ENCODE measurements at places on chromosomes 5 and 9.
A peak's percentile ranks its signal among the peaks of the same experiment; 100 is the strongest.

- no peaks in the 10 kb centered on the region for H3K27me3 ChIP-seq
- no peak overlapping the region for H3K27ac ChIP-seq
- no peaks in the 10 kb centered on the region for H3K36me3 ChIP-seq
- peak; percentile 69 for DNase-seq
- no peak overlapping the region for H3K4me3 ChIP-seq
- no peaks in the 10 kb centered on the region for H3K4me1 ChIP-seq
Measured at GRCh38 chr9:84170521-84171141, 169.9 kb downstream of the SLC28A3 start.

- no peaks in the 10 kb centered on the region for H3K4me1 ChIP-seq
- H3K4me3 ChIP-seq: no peak overlapping the region
- DNase-seq: no peak
- H3K27ac ChIP-seq: no peak overlapping the region
- peaks cover 6% of the 10 kb centered on the region for H3K27me3 ChIP-seq
- H3K36me3 ChIP-seq: no peaks in the 10 kb centered on the region
Measured at GRCh38 chr9:93267091-93267541, 83.2 kb downstream of the WNK2 start.

GRCh38 chr9:133158695-133159094 is 5.0 kb downstream of the GBGT1 start:
- no peaks in the 10 kb centered on the region for H3K27me3 ChIP-seq
- H3K4me1 ChIP-seq: peaks cover 18% of the 10 kb centered on the region
- H3K27ac ChIP-seq: no peak overlapping the region
- peak; percentile 13 for DNase-seq

DNA sequence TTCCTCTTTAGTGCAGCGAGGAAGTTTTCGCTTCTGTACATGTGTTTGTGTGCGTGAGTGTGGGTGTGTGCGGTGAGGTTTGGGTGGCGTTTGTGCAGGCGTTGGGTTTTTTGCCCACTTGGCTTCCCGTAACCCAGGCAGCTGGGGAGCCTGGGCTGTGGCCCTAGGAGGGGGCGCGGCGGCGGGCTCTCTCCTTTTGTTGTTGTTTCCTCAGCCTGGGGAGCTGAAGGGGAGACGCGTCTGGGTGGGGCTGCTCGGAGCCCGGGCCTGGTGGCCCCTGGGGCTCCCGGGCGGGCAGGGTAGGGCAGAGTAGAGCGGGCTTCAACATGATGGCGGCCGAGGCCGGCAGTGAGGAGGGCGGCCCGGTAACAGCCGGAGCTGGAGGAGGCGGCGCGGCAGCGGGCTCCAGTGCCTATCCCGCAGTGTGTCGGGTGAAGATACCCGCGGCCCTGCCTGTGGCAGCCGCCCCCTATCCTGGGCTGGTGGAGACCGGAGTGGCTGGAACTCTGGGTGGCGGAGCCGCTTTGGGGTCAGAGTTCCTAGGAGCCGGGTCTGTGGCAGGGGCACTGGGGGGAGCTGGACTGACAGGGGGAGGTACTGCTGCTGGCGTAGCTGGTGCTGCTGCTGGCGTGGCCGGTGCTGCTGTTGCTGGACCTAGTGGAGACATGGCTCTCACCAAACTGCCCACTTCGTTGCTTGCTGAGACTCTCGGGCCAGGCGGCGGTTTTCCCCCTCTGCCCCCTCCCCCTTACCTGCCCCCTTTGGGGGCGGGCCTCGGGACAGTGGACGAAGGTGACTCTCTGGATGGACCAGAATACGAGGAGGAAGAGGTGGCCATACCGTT is 665 bp downstream of the RASA1 start:
- H3K27me3 ChIP-seq: no peaks in the 10 kb centered on the region
- peak; percentile 82 for DNase-seq
- H3K4me1 ChIP-seq: peaks cover 29% of the 10 kb centered on the region
- H3K4me3 ChIP-seq: peak overlapping the region; percentile 93

DNA sequence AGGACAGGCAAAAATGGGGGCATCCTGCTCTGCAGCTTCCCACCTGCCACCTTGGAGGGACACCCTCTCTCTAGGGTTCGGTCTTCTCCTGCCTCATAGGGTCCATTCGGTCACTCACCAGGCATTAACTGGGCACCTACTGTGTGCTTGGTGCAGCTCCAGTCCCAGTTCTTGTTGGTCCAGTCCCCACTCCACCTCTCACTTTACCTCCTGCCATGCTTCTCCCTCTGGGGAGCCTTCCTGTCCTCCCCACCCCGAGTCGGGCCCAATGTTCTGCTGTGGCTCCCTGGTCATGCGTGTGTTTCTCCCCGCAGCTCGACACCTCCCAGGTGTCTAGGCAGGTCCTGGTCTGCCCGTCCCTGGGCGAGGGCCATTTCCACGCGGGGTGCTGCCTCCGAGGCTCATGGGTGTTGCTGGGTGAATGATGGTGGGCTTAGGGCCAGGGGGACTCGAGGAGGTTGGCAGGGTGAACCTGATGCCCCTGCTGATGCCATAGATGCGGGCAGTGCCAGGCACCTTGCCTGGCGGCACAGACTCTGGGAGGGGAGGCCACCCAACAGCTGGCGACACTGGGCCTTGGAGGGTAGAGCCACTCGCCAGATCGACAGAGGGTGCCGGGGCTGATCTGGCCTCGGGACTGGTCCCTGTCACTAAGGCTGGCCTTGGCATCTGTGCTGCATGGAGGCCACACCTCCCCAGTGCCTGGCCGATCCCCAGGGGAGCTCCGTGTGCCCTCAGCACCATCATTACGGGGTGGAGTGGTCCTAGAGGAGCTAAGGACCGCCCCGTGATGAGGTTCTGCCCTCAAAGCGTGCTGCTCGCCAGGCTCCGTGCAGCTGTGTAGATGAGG is 66.0 kb upstream of the RNU6ATAC start:
- no peak for DNase-seq
- peak overlapping the region; percentile 36 for H3K27ac ChIP-seq

DNA sequence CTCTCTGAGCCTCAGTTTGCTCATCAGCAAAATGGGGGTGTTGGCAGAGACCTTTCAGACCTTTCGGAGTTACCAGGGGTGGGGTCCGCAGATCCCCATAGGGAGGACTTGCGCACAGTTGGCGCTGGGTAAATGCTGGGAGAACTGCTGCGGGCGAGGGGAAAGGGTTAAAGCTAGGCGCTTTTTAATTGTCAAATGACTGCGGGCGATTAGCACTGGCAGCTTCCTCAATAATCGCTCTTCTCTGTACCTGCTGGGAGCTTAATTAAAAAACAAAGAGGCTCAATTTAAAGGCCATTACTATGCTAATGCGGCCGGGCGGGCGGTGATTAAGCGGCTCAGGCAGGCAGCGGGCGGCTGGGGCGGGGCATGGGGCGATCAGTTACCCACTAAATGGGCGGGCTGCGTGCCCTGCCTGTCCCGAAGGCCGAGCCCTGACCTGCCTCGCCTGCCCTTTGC is 63.0 kb downstream of the LMX1B start:
- no peaks in the 10 kb centered on the region for H3K36me3 ChIP-seq
- no peaks in the 10 kb centered on the region for H3K4me1 ChIP-seq
- H3K4me3 ChIP-seq: no peak overlapping the region
- peaks cover 83% of the 10 kb centered on the region for H3K27me3 ChIP-seq
- H3K27ac ChIP-seq: no peak overlapping the region
- no peak for DNase-seq

- peaks cover 2% of the 10 kb centered on the region for H3K36me3 ChIP-seq
- H3K27ac ChIP-seq: no peak overlapping the region
- H3K27me3 ChIP-seq: no peaks in the 10 kb centered on the region
- H3K4me3 ChIP-seq: no peak overlapping the region
Measured at GRCh38 chr5:72846483-72846882, 30.0 kb downstream of the TNPO1 start.

GRCh38 chr5:31236339-31236738 is 42.9 kb downstream of the CDH6 start:
- H3K36me3 ChIP-seq: no peaks in the 10 kb centered on the region
- no peaks in the 10 kb centered on the region for H3K4me1 ChIP-seq
- H3K4me3 ChIP-seq: no peak overlapping the region
- H3K27ac ChIP-seq: no peak overlapping the region

- DNase-seq: no peak
- no peak overlapping the region for H3K27ac ChIP-seq
- no peak overlapping the region for H3K4me3 ChIP-seq
- H3K27me3 ChIP-seq: no peaks in the 10 kb centered on the region
Measured at GRCh38 chr9:83346655-83347420, 191.4 kb downstream of the FRMD3 start.

- no peak overlapping the region for H3K4me3 ChIP-seq
- H3K4me1 ChIP-seq: peaks cover 26% of the 10 kb centered on the region
- no peaks in the 10 kb centered on the region for H3K27me3 ChIP-seq
- no peaks in the 10 kb centered on the region for H3K36me3 ChIP-seq
Measured at GRCh38 chr9:35279946-35280345, 118.1 kb downstream of the UNC13B start.

- no peak for DNase-seq
- H3K27me3 ChIP-seq: no peaks in the 10 kb centered on the region
- no peaks in the 10 kb centered on the region for H3K36me3 ChIP-seq
- no peak overlapping the region for H3K4me3 ChIP-seq
Measured at GRCh38 chr9:100933656-100934055, 94.9 kb upstream of the PLPPR1 start.

- no peak overlapping the region for H3K27ac ChIP-seq
- H3K27me3 ChIP-seq: no peaks in the 10 kb centered on the region
- H3K4me3 ChIP-seq: no peak overlapping the region
Measured at GRCh38 chr5:90037646-90038045, 371.9 kb downstream of the CETN3 start.

DNA sequence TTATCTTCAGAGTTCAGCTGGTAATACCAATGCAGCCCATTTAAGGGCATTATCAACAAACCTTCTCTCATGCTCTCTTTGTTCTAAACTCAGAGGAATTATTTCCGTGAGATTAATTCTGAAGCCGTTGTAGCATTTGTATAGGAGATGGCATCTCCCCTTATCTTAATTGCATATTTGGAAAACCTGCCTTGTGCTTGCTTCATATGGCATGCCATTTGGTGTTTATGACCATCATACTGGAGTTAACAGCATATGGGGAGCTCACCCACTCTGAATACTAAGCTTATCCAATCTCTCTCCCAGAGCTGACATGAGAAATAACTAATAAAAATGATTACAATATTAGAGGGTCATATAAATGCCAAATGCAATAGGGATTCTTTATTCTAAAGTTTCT is 243.2 kb downstream of the BRINP1 start:
- H3K27me3 ChIP-seq: no peaks in the 10 kb centered on the region
- H3K4me1 ChIP-seq: no peaks in the 10 kb centered on the region
- no peak for DNase-seq

GRCh38 chr9:77735494-77735893 is 87.4 kb upstream of the GNA14 start:
- no peak overlapping the region for H3K4me3 ChIP-seq
- H3K27ac ChIP-seq: no peak overlapping the region
- no peaks in the 10 kb centered on the region for H3K27me3 ChIP-seq
- H3K36me3 ChIP-seq: no peaks in the 10 kb centered on the region
- DNase-seq: no peak

- DNase-seq: no peak
- H3K36me3 ChIP-seq: no peaks in the 10 kb centered on the region
- H3K4me3 ChIP-seq: no peak overlapping the region
- peaks cover 9% of the 10 kb centered on the region for H3K27me3 ChIP-seq
- H3K4me1 ChIP-seq: no peaks in the 10 kb centered on the region
Measured at GRCh38 chr9:107836300-107836699, 346.7 kb upstream of the KLF4 start.

DNA sequence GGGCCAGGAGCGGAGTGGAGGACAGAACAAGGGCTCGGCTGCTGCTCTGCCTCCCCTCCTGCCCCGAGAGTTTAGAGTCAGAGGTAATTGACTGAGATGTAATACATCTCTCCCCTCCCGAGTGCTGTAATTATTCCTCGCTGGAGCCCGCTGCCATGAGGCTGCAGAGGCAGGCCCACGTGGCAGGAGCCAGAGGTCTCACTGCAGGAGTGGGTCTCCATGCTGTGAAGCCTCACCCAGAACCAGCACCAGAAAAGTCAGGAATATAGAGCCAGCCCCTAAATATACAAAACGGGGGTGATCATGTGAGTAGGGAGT is 2.5 kb downstream of the FAM163B start:
- no peaks in the 10 kb centered on the region for H3K4me1 ChIP-seq
- no peaks in the 10 kb centered on the region for H3K36me3 ChIP-seq
- H3K4me3 ChIP-seq: no peak overlapping the region
- H3K27me3 ChIP-seq: peaks cover 66% of the 10 kb centered on the region
- H3K27ac ChIP-seq: no peak overlapping the region

GRCh38 chr5:65699338-65699737 is 22.6 kb downstream of the SGTB start:
- peaks cover 20% of the 10 kb centered on the region for H3K36me3 ChIP-seq
- H3K27ac ChIP-seq: no peak overlapping the region
- no peak for DNase-seq
- no peaks in the 10 kb centered on the region for H3K4me1 ChIP-seq

DNA sequence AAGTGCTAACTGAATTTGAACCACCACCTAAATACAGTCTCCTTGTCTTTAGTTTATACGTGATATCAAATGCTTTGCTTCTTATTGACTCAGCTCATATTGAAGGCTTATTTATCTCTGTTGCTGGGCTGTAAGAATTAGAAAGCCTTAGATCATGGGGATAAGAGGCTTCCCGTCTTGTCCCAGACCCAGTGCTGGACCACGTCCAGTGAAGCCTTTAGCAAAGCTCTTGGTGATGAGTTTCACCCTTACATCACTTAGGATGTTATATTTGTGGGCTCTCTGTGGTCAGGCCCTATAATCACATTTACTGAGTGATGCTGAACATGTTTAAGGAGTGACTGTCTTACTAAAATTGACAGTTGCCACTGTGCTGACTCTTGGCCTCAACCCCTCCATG is 11.2 kb downstream of the FAM240B start:
- H3K4me1 ChIP-seq: no peaks in the 10 kb centered on the region
- H3K36me3 ChIP-seq: no peaks in the 10 kb centered on the region
- no peak overlapping the region for H3K4me3 ChIP-seq
- H3K27ac ChIP-seq: no peak overlapping the region
- no peak for DNase-seq
- no peaks in the 10 kb centered on the region for H3K27me3 ChIP-seq

DNA sequence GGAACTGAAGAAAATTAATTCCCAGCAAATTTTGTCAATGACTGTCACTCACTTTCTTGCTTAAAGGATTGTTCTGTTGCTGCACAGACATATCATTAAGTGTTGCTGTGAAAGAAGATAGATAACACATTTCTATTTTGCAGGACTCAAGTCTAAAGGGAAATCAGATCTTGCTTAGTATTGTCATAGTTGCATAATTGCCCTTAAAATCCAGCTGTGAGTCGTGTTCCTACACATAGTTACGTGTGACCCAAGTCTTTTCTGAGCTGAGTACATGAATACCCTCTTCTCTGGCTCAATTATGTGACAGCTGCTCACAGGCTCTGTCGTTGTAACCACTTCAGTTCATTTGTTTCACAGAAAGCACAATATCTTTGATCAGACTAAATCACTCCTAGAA is 390.8 kb downstream of the DTWD2 start:
- DNase-seq: no peak
- no peaks in the 10 kb centered on the region for H3K27me3 ChIP-seq
- no peak overlapping the region for H3K4me3 ChIP-seq
- H3K36me3 ChIP-seq: no peaks in the 10 kb centered on the region
- H3K27ac ChIP-seq: no peak overlapping the region
- no peaks in the 10 kb centered on the region for H3K4me1 ChIP-seq

GRCh38 chr9:115209601-115210306 is 91.8 kb upstream of the TNC start:
- H3K27me3 ChIP-seq: no peaks in the 10 kb centered on the region
- H3K4me3 ChIP-seq: no peak overlapping the region
- DNase-seq: no peak
- H3K27ac ChIP-seq: no peak overlapping the region

GRCh38 chr5:61277190-61277589 is 54.9 kb upstream of the ZSWIM6 start:
- H3K4me3 ChIP-seq: peak overlapping the region; percentile 15
- peak overlapping the region; percentile 70 for H3K27ac ChIP-seq
- peaks cover 50% of the 10 kb centered on the region for H3K4me1 ChIP-seq

- H3K4me3 ChIP-seq: no peak overlapping the region
- peaks cover 40% of the 10 kb centered on the region for H3K4me1 ChIP-seq
- H3K27ac ChIP-seq: no peak overlapping the region
- DNase-seq: no peak
- H3K27me3 ChIP-seq: no peaks in the 10 kb centered on the region
Measured at GRCh38 chr9:14246951-14247350, 67.0 kb downstream of the NFIB start.
